ENCODE measurements at places on chromosomes 3 and 15. TPM values are rescaled to one million over a fixed set of nuclear protein-coding genes. Genes with fewer than 3 reads are reported as not detected.

Gene GADL1
- not detected for polyA plus RNA-seq

Gene ADGRG7
- not detected for polyA plus RNA-seq

Gene BFSP2
- polyA plus RNA-seq: not detected

Gene SST
- polyA plus RNA-seq: not detected

Gene HTR3E
- not detected for polyA plus RNA-seq

Gene CHL1
- polyA plus RNA-seq: 62.3 TPM

Gene RBP2
- polyA plus RNA-seq: not detected

Gene PSTPIP1
- polyA plus RNA-seq: not detected

Gene SLC15A2
- polyA plus RNA-seq: 4.4 TPM

All from Purkinje cell (primary cell).